Stimulated activated CD8-positive, alpha-beta memory T cell treated with anti-CD3 and anti-CD28 coated beads, Interleukin-4, amount 100 ng/mL, for 1 hour (primary cell): ENCODE measurements at places on chromosomes 1 and 21.

DNA sequence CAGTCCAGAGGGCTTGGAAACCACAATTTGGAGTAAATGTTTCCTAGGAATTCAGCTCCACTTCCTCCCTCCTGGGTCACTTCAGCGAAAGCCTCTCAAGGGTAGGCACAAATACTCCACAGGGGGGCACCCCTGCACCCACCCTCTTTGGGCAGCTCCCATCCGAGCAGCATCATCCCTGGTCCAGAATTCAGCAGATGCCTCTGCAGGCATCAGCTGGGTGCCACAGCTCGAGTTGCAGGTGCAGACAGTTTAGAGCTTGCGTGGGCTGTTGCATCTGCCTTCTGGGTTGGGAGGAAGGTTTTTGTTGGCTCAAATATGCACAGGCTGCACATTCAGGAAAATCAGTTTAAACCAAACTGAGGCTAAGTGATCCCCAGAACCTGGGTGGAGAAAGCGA lies 25.0 kb downstream of the KANK4 start:
- no peak for DNase-seq

- DNase-seq, result no peak
These were observed 6.4 kb downstream of the SELENON start for GRCh38 chr1:25806418-25806817.

GRCh38 chr1:31683997-31684396 lies 19.8 kb downstream of the COL16A1 start:
- no peak for DNase-seq

DNA sequence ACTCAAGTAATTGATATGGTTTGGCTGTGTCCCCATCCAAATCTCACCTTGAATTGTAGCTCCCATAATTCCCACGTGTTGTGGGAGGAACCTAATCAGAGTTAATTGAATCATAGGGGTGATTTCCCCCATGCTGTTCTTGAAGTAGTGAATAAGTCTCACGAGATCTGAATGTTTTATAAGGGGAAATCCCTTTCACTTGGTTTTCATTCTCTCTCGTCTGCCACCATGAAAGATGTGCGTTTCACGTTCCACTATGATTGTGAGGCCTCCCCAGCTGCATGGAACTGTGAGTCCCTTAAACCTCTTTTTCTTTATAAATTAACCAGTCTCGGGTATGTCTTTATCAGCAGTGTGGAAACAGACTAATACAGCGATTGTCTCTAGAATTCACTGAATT lies 135.4 kb downstream of the BACH1 start:
- DNase-seq, result no peak

DNA sequence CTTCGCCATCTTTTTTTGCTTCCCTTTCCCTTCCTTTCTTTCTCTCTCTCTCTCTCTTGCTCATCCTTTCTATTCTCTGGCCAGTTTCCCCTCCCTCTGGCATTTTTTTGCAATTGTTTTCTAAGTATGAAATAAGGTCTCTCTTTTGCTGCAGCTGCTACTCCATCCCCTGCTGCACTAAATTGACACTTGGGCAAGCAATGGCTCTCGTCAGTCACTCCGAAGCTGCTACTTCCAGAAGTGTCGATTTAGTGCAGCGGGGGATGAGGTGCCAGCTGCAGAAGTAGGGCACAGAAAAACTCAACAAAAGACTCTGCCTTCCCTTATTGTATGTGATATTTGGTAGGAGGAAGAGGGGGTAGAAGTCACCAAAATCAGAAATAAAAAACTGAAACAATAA lies 642.3 kb downstream of the RWDD3 start:
- DNase-seq, result no peak

- no peak for DNase-seq
These were observed at the start of gene ESRRG for GRCh38 chr1:216723274-216723780. Gene ESRRG (minus strand): TSS chr1:216723429. CDS start chr1:216723299, 130 bp downstream.

DNA sequence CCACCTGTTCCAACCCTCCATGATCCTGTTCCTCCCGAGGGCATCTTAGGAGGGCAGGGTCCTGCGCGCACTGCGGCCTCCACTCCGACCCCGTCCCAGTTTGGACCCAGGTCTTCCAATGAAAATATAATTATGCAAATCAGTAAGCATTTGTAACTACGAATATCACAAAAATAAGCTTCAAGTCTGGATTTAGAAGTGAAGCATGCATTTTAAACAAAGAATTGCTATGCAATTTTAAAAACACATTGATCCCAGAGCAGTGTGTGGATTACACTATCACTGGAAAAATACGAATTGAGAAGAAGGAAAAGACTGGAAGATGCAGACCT lies 673 bp downstream of the PRMT2 start:
- DNase-seq, result no peak

GRCh38 chr1:183205196-183205781 lies 19.2 kb downstream of the LAMC2 start:
- no peak for DNase-seq

DNA sequence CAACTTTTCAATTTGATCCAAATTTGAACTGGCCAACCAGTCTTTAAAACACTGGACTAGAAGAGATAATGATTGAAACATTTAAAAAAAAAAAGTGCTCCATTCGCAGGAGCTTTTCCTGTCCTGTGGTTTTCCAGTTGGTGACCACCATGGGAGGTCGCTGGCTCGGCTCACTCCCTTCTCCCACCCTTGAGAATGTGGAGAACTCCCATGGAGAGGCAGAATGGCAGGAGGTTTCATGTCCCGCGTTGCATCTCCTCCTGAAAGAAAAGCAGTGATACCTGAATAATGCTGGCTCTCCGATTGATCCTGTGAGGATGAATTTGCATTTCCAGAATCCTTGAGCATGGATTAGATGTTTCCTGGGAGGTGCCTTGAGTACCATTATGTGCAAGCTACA lies 16.5 kb upstream of the MPZL1 start:
- no peak for DNase-seq

- DNase-seq, result no peak
These were observed 25.1 kb downstream of the IRF2BP2 start for GRCh38 chr1:234584926-234585325.

GRCh38 chr1:179142889-179143299 lies 61.0 kb downstream of the TOR3A start:
- DNase-seq, result no peak

DNA sequence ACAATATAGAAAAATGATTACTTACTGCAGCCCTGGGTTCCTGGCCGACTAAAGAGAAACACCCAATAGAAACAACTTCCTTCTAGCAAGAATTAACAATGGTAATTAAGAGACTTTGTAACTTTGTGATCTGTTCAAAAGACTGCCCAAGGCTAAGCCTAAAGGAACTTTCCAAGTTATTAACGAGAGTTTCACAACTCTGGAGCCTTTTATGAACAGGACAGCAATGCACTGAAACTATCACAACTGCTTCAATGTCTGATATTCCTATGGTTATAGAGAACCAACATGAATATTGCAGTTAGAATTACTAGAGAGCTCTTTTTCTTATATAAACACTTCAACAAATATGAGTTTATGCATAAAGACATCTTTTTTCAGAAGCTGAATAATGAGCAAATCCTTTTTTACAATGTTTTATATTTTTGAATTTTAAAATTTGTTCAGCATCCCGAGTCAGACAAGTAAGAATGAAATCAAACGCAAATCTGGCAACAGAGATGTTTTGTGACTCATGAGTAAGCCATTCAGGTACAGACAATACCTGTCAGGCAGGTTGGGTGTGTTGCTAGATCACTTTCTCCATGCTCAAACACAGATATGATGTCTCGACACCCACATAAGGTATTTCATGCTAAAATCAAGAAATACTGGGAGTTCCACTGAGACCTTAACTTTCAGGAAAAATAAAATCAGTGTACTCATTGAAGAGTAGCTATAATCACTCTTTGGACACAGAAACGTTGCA lies 22.2 kb upstream of the KCNJ15 start:
- DNase-seq, result no peak
